ENCODE measurements at places on chromosomes 16 and 17.
A peak's percentile ranks its signal among the peaks of the same experiment; 100 is the strongest.

GRCh38 chr17:27888067-27888466 is 5.1 kb downstream of the LYRM9 start:
- no peak for DNase-seq

DNA sequence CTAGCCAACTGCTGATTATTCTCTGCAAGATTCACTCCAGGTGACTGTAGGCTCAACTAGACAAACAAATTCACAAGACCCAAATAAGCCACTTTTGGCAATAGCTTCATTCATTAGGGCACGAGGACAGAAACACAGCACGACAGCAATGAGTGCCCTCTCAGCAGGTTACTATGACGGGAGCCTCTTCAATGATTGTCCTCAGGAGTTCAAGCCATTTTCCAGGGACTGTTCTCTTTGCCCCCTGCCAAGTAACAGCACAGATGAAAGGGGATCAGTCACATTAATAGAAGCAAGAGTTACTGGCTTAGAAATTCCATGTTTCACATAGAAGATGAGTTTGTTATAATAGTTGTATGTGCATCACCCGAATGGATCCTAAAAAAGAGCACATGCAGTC is 712.2 kb downstream of the CDH8 start:
- DNase-seq = no peak

DNA sequence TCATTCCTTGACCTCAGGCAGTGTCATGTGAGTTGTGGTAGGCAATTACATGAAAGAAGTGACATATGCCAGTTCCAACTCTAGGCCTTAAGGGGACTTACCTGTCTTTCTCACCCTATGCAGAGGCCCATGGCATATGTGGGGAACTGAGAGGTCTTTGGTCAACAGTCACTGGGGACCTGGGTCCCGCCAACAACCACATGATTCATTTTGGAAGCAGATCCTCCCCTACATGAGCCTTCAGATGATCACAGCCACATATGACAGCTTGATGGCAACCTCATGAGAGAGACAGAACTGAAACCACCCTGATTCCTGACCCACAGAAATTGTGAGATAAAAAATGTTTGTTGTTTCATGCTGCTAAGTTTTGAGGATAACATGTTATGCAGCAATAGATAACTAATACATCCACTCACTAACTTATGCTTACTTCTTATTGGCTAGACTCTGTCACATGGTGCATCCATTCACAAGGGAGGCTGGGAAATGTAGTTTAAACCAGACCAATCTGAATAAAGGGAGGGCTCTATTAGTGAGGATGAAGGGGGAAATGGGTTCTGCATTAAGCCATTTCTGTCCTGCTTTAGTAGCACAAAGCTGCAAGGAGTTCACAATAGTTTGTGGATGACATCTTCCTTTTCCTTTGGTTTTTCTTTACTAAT is 298.2 kb downstream of the HAPSTR1 start:
- DNase-seq = no peak

DNA sequence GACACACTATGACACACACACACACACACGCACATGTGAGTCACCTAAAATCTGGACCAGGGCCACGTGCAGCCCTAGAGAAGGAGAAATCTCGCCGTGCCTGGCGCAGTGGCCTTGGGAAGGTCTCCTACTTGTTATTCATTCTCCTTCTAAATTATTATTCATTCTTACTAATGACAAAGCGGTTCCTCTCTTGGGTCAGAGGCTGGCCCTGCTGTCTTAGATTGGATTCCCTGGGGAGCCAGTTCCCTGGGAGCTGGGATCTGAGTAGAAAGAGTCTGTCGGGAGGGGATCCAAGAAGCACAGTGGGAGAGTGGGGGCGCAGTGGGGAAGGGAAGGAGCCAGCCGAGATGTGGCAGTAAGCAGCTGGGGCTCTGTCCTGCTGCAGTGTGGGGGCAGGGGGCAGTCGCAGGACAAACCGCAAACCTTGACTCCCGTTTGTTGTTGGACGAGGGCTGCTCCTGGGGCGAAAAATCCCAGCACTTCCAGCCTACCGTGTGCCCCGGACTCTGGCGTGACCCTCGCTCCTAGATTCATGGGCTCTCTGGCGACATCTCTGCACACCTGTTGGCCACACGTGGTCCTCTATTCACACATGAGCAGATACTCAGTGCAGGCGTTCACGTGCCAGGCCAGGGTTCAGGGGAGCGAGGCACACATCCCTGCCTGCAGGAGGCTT is 18.7 kb upstream of the JPH3 start:
- no peak for DNase-seq

DNA sequence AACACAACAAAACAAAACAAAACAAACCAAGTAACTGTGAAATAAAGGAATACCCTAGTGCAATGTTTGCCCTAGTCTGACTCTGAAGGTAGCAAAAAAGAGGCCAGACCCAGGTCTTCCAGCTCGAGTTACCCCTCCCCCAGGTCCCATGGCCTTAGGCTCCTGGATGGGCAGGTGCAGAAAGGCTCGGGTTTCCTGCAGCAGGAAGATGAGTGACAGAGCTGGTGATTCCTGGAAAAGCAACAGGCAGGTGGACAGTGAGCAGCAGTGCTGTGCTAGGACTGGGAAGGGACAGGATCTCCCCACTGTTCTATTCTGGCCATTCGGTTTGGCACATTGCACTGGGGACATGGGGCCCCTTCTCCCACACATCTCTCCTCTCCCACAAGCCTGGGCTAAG is 42.9 kb upstream of the MRTFB start:
- DNase-seq = no peak

DNA sequence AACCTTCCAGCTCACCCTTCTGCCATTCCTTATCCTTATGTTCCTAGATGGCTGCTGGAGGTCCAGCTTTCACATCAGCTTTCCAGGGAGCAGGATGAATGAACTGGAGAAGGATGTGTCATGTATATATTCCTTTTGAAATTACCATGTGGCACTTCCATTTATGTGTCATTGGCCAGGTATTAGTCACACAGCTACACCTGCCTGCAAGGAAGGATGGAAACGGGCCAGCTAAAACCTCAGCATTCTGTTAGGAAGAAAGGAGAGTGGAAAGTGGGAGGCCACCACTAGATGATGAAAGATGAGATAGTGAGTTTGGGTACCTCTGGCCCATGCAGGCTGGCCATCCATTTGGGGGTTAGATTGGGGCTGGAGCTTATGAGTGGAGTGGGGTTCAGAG is 67.5 kb downstream of the KSR1 start:
- no peak for DNase-seq

DNA sequence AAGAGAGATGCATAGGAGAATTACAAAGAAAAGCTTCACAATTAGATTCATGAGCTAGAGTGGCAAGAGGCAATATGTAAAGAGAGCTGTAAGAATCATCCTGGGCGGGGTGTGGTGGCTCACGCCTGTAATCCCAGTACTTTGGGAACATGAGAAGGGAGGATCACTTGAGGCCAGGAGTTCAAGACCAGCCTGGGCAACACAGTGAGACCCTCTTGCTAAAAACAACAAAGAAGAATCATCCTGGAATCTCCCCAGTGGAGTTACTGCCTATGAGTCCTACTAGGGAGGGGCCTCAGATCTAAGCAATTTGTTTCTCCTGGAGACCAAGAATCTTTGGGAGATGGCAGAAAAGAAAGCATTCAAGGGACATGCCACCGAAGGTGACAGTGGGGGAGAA is 119.1 kb downstream of the HIC1 start:
- DNase-seq = no peak

GRCh38 chr16:87833548-87833947 is 35.8 kb downstream of the SLC7A5 start:
- no peak for DNase-seq

- no peak for DNase-seq
Observed at GRCh38 chr16:76816475-76816874, 374.5 kb upstream of the MON1B start.

DNA sequence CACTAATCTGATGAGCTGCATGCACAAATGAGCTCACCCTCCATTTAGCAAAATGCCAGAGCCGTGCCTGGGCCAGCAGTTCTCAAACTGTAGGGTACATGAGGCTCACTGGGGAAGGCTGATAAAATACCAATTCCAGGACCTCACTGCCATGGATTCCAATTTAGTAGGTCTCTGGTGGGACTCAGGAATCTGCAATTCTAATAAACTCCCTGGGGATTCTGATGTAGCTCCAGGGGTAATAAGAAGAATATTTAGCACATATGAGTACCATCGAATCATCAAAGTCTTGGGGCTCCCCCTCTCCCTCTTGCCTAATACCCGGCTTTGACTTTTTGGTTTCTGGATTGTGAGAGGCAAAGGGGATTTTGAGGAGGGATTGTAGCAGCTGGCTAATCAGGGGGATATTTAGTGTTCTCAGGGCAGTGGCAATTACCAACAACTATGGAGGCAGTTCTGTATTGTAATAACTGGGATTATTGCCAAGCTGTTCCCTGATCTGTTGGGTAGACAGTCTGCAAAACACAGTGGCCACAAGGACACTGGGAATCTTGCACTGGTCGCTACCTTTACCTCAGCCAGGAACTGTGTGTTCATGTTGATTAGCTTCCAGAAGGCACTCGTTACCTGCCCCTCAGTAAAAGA is 140.4 kb downstream of the SHISA9 start:
- DNase-seq = no peak

GRCh38 chr16:2009164-2009711 is 383 bp downstream of the ZNF598 start:
- no peak for DNase-seq

GRCh38 chr16:24844101-24845030 is 1.4 kb upstream of the SLC5A11 start:
- no peak for DNase-seq

- no peak for DNase-seq
Observed at GRCh38 chr16:14509675-14510132, 120.4 kb downstream of the PARN start.

- no peak for DNase-seq
Observed at GRCh38 chr16:70579648-70580630, 56.3 kb downstream of the SF3B3 start.

GRCh38 chr16:79047337-79047736 is 553.2 kb downstream of the MAF start:
- no peak for DNase-seq

GRCh38 chr17:77318491-77319210 is 177.9 kb downstream of the SEC14L1 start:
- no peak for DNase-seq

DNA sequence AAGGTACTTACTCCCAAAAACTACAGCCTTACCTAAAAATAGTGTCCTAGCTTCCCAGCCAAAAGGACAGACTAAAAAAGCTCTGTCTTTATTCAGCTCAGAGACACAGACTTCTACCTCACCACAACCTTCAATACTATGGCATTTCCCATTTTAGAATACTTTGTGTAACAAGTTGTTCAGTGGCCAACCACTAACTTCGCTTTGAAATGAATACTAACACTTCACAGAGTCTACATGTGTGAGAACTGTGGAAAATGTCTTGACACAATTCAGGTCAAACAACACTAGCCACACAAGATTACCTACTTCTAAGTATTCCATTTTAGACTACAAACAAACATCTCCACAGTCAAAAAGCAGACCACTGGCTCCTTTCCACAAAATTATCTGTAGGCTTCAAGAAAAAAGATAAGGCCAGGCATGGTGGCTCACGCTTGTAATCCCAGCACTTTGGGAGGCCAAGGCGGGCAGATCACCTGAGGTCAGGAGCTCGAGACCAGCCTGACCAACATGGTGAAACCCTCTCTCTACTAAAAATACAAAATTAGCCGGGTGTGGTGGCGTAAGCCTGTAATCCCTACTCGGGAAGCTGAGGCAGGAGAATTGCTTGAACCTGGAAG is 3.2 kb downstream of the HELZ start:
- DNase-seq = no peak

DNA sequence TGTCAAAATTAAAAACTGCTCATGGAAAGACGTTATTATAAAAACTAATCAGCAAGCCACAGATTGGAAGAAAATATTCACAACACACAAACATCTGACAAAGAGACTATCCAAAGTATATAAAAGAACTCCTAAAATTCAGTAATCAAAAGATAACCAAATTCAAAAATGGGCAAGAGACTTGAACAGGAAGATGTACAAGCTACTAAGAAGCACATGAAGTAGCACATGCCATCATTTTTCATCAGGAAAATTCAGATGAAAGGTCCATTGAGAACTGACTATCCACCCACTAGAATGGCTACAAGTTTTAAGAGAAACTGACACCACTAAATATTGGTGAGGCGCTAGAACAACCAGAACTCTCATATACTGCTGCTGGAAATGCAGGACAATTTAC is 3.4 kb upstream of the HLF start:
- DNase-seq = no peak

DNA sequence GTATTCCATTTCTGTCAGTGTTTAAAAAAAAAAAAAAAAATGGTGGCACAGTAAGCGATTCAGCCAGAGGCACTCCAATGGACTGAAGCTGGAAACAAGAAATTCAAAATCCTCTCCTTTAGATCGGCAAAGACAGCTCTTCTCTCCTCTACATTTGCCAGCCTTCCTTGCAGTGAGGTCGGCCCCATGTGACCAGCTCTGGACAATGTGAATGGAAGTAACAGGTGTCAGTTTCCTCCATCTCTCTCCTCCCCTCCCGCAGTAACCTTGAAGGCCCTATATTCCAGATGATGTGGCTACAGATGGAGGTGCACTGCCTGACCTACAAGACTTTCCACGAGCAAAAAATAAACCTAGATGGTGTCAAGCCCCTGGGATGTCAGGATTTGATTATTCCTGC is 15.0 kb downstream of the CUEDC1 start:
- no peak for DNase-seq

DNA sequence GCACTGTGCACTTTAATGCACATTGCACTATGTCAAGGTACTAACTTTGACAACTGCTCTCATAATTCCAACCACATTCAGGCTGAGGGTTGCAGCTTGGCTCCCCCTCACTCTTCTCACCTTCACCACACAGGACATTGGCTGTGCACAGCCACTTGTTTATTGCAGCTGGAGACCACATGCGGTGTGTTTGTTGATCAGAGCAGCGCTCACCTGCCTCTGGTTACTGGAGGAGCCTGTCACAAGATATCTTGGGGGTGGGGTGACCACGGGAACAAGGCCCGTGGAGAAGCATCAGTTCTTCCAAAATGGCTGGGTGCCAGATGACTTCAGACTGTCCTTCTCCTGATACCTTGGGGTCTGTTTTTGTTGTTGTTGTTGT is 10.6 kb upstream of the CCL5 start:
- peak; percentile 50 for DNase-seq

GRCh38 chr16:12793120-12793864 is 10.4 kb downstream of the CPPED1 start:
- no peak for DNase-seq

DNA sequence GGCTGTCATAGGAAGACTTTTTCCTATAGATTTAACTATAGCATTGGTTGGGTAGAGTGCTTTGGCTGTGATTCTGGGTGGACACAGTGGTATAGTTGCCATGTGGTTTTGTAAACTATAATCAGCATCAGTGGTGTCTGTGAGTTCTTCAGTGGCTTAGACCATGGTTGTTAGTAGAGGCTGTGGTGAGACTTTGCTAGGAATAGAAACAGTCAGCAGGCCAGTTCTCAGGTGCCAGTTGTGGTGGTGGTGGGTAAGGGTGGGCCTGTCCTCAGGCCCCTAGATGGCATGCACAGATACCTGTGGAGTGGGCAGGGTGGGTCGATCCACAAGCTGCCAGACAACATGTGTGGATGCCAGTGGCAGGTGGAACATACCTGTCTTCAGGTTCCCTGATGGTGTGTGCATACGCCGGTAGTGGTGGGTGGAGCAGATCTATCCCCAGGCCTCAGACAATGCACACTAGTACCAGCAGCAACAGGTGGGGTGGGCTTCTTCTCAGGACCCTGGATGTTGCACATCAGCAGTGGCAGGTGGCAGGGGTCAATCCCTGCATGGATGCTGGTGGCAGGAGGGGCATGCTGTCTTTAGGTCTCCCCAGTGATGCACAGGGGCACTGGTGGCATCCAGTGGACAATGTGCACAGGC is 28.4 kb upstream of the GINS3 start:
- no peak for DNase-seq

All from activated T-helper 1 cell treated with Interleukin-2 at 50 U/mL for 16 hours (primary cell).